Hippocampal formation (tissue), 2 donors: ENCODE measurements at places on chromosomes 12 and 14.

GRCh38 chr12:46920499-46920898 lies 94.7 kb upstream of the SLC38A4 start:
- no peak for DNase-seq

- DNase-seq, result no peak
Measured at GRCh38 chr14:102574281-102575159, 17.9 kb upstream of the RCOR1 start.

- no peak for DNase-seq
Measured at GRCh38 chr12:108346727-108347710, 7.9 kb upstream of the CMKLR1 start.

DNA sequence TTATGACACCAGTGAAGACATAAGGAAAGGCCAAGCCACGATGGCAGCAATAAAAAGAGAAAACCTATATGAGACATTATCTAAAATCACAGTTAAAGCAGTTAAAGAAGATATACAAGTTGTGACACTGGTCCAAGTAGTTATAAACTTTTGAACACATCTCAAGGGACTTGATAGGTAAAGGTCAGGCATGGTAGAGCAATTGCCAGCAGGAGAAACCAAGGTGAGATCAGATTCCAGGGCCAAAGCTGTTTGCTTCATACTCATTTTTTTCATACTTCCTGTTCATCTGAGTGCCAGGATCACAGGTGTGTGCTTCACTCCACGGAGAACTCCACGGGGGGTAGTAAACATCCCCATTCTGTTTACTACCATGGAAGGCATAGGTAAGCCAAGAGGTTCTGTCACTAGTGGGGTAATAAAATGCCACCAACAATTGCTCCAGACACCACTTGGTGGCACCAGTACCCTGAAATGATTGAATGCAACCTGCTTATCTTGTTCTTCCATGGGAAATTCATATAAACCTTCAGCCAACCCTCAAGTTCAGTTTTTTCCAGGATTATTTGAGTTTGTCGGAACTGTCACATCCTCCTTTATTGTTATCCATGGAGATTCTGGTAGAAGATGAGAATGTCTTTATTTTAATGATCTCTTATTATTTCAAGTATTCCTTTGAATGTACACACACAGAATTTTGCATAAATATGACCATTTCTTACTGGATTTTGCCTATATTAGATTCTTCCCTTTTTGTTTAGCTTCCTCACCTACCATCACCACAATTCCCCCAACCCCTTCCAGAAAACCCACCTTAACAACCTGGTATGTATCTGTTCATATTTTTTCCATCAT lies 59.2 kb upstream of the TSPAN8 start:
- DNase-seq, result peak; percentile 40

DNA sequence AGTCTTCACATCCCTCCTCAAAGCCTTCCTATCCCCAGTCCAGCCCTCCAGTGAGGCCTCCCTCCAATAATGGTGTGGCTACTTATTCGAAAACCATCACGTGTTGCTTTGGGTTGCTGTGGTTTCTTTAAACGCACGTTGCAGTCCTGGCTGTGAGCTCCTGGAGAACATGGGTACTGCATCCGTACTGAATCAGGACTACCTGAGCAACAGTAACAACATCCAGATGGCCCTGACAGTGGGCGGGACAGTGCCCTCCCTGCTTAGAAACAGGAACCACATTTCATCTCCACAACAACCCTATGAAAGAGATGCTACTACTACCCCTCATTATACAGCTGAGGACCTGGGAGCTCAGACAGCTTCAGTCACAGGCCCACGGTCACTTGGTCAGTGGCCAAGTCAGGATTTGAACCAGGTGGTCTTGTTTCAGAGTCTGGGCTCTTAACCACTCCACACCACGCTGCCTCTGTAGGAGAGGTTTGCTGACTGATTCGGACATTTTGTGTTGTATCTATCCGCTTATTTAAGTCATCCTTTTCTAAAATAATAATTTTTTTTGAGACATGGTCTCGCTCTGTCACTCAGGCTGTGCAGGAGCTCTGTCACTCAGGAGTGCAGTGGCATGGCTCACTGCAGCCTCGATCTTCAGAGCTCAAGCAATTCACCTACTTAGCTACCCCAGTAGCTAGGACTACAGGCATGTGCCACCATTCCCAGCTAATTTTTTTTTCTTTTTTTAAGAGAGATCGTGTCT lies 104.8 kb downstream of the DPF3 start:
- DNase-seq, result no peak

GRCh38 chr12:12613344-12613743 lies 1.7 kb downstream of the CREBL2 start:
- peak; percentile 49 for DNase-seq

- no peak for DNase-seq
Measured at GRCh38 chr12:3132636-3133404, 55.6 kb downstream of the TSPAN9 start.

- DNase-seq, result no peak
Measured at GRCh38 chr14:55571125-55571889, 8.7 kb upstream of the KTN1 start.

- peak; percentile 38 for DNase-seq
Measured at GRCh38 chr12:6205144-6205539, 4.9 kb downstream of the CD9 start.

- DNase-seq, result peak; percentile 73
Measured at GRCh38 chr14:81269100-81269978, 48.6 kb upstream of the GTF2A1 start.

DNA sequence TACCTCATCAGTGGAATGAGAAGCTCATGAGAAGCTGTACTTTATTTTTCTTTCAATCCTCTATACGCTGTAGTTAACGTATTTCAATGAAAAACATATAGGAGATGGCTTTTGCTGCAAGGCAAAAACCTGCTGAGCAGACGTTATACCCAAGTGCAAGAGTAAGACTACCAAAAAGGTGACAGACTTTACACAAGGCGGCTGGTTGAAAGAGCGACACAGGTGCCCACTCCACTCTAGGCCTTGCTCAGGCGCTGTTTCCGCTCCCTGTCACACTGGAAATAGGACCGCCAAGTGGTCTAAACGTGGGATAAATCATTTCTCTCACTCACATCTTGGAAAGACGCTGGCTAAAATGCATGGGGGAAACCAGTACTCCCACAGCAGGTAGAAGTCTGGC lies 54.5 kb downstream of the PPP2R5C start:
- DNase-seq, result no peak

DNA sequence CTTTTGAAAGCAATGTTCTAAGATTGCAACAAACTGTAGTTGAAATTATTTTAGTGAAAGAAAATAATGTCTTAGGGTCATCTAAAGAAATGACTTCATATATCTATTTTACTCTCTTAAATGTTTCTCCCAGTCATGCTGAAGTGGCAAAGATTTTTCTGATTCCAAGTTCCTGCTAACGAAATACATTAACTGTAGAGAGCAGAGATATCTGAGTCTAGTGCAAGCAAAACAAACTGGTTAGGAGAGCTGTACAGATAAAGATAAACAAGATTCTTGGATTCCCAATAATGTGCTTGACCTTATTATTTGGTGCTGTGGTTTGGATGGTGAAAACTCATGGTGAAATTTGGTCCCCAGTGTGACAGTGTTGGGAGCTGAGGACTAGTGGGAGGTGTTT lies 199.9 kb upstream of the PWP1 start:
- no peak for DNase-seq

DNA sequence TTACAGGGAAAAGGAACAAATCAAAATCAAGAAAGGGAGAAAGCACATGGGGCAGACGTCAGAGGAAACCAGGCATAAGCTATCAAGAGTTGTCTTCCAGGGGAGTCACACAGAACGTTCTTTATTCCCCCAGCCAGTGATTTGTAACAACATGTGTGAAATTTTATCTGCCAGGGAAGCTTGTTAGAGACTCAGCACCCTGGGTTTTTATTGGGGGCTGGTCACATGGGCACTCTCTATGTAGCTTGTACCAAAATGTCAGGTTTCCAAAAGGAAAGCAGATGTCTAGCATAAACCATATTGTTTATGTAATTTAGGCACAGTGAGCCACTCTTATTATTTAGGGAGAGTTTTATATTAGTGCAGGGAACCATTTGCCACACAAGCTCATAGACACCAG lies 440.4 kb upstream of the DCN start:
- no peak for DNase-seq

DNA sequence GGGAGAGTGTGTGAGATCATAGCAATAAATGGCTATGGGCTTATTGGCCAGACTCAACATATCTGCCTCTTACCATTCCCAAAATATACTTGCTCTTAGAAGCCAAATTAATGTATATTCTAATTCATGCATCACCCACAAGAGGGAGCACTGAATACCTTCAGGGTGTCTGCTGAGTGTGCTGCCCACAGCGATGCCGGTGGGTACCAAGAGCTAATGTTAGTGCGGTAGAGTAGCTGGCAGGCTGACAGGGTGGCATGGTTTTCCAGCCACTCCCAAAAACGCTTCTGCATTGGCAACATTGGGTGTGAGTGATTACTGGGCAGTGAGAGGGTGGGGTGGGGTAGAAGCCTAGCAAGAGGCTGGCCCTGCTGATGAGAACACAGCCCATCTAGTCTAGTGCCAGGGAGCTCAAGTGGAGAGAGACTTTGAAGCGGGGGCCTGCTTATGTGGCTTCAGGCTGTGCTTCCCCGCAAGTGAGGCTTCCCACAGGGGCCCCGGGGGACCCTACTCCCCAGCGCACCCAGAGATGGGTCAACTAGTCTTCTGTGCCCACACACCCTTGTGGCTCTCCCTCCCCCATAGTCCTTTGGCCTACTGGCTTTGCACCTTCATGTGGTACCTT lies 9.2 kb upstream of the PLEKHD1 start:
- DNase-seq, result no peak

- DNase-seq, result no peak
Measured at GRCh38 chr12:32302218-32303173, 96.9 kb upstream of the FGD4 start.

GRCh38 chr12:101884174-101884573 lies 6.8 kb downstream of the DRAM1 start:
- DNase-seq, result no peak

DNA sequence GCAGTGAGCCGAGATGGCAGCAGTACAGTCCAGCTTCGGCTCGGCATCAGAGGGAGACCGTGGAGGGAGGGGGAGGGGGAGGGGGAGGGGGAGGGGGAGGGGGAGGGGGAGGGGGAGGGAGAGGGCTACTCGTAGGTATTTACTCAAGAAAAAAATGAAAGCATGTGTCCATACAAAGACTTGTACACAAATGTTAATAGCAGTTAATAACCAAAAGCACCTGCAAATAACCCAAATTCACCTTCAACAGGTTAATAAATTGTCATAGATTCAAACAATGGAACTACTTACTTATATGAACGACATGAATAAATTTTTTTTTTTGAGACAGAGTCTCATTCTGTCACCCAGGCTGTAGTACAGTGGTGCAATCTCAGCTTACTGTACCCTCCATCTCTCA lies 152.4 kb downstream of the BRMS1L start:
- DNase-seq, result no peak

GRCh38 chr14:86902176-86902950 lies 1090.6 kb downstream of the GALC start:
- no peak for DNase-seq

- peak; percentile 22 for DNase-seq
Measured at GRCh38 chr14:20684662-20685456, 499 bp downstream of the RNASE4 start.

GRCh38 chr14:50023671-50024490 lies 92.5 kb downstream of the VCPKMT start:
- DNase-seq, result no peak

DNA sequence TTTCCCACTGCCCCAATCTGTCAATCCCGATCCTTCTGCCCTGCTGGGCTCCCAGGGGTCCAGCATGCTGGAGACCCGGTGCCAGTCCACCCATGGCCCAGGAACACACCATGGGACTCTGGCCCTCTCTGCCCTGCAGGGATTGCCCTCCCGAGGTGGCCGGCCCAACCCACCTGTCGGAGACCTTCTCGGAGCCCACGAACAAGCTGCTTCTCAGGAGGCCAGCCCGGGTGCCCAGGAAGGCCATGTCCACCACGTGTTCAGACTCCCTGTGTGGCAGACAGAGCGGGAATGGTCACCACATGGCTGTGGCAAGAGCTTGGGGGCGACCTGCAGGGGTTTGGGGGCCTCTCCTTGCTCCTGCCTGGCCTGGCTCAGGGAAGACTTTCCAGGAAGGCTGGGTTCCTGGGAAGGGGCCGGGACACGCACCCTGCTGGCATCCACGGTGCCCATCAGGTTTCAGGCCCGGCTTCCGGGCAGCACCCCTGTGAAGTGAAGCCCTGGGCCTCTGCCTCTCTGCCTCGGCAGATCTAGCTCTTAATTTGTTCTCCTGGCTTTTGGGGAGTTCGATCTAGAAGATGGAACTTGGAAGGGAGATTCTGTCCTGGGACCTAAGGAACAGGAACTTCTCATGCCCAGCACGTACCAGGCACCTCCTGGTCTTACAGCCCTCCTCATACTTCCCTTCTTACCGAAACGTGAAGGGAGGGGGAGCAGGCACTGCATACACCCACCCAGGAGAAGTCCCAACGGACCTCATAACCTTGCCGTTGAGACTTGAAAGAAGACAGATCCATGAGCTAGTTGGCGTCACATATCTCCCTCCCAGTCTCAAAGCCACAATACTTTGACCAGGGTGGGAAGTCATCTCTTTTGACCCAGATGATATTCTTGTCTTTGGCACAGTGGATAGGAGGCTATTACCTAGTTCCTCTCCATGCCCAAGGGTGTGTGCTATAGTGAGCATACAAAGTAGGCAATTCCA lies 26.3 kb downstream of the LRTM2 start:
- DNase-seq, result no peak

- no peak for DNase-seq
Measured at GRCh38 chr12:14059548-14059947, 78.1 kb upstream of the GRIN2B start.

GRCh38 chr12:29147731-29148595 lies 1.1 kb upstream of the FAR2 start:
- DNase-seq, result no peak

- DNase-seq, result no peak
Measured at GRCh38 chr14:106837870-106838269, 1311.5 kb downstream of the TMEM121 start.

DNA sequence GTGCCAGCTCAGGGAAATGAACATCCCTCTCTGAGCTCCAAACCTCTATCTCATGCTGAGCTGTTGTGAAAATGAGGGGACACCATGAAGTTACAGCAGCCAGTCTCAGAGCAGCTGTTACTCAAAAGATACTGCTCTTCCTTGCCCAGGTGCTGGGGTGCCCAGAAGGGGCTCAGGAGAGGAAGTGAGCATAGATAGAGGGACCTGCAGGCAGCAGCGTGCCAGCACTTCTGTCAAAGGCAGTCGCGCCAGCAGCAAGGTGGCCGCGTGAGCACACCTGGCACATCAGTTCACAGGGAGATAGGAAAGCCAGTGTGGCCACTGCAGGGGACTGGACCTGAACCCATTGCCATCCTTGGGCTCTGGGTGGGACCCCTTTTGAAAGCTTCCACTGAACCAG lies 27.8 kb downstream of the C14orf132 start:
- DNase-seq, result no peak

GRCh38 chr14:68476212-68477109 lies 316.4 kb downstream of the ZFP36L1 start:
- DNase-seq, result peak; percentile 23

GRCh38 chr12:63045020-63045860 lies 105.8 kb downstream of the AVPR1A start:
- DNase-seq, result no peak

- DNase-seq, result no peak
Measured at GRCh38 chr12:9796971-9797370, 30.3 kb upstream of the KLRF1 start.

- no peak for DNase-seq
Measured at GRCh38 chr14:99531251-99532096, 50.3 kb downstream of the CCNK start.
